ENCODE measurements at places on chromosomes 7 and 10. TPM values are rescaled to one million over a fixed set of nuclear protein-coding genes. Genes with fewer than 3 reads are reported as not detected.

Gene ODAD2
- not detected for total RNA-seq

Gene HOXA9
- not detected for total RNA-seq

Gene TMEM139
- 0.27 TPM for total RNA-seq

Gene KIAA1217
- total RNA-seq, result not detected

Gene ITGB8
- total RNA-seq, result not detected

Gene TUBAL3
- total RNA-seq, result not detected

Gene ACSM6
- total RNA-seq, result not detected

Gene NPFFR1
- 0.03 TPM for total RNA-seq

Gene SLC16A12
- not detected for total RNA-seq

Gene SPACDR
- 0.64 TPM for total RNA-seq

Gene DBNL
- 88.5 TPM for total RNA-seq

Gene NPSR1
- not detected for total RNA-seq

Gene TMEM236
- total RNA-seq, result 0.06 TPM

Gene LUC7L2
- 194 TPM for total RNA-seq

Gene ABCB8
- 62.2 TPM for total RNA-seq

Gene HYAL4
- not detected for total RNA-seq

Gene GIMAP6
- total RNA-seq, result 14.9 TPM

Gene AGBL3
- total RNA-seq, result 2.2 TPM

Gene OIT3
- total RNA-seq, result not detected

Gene SND1
- 104 TPM for total RNA-seq

Gene CPA2
- not detected for total RNA-seq

Gene AKR1E2
- 26.0 TPM for total RNA-seq

Gene EEPD1
- total RNA-seq, result 4.4 TPM

Gene MYO1G
- 157 TPM for total RNA-seq

Gene BMPER
- total RNA-seq, result not detected

Gene SLC18A3
- total RNA-seq, result not detected

Gene PON1
- total RNA-seq, result not detected

Gene PRKG1
- 0.31 TPM for total RNA-seq

Gene ZNF282
- total RNA-seq, result 13.3 TPM

Gene SCD
- 1.7 TPM for total RNA-seq

Gene CAV1
- not detected for total RNA-seq

Gene BHLHA15
- not detected for total RNA-seq

Gene SYT15
- total RNA-seq, result 0.77 TPM

Gene TMEM213
- not detected for total RNA-seq

Gene ZNF239
- total RNA-seq, result 0.63 TPM

Gene FGFBP3
- 1.4 TPM for total RNA-seq

Gene GET4
- total RNA-seq, result 84.4 TPM

Gene MUC12
- 0.39 TPM for total RNA-seq

Gene CLRN3
- not detected for total RNA-seq

Gene CALCR
- not detected for total RNA-seq

Gene GRM8
- not detected for total RNA-seq

Gene TRPV6
- not detected for total RNA-seq

Gene VWDE
- 1.5 TPM for total RNA-seq

Gene BZW2
- total RNA-seq, result 17.2 TPM

Gene OR2A7
- 5.4 TPM for total RNA-seq

Gene PDE6C
- total RNA-seq, result not detected

Gene HTR5A
- not detected for total RNA-seq

Gene TAS2R5
- total RNA-seq, result 0.56 TPM

Gene CELF2
- total RNA-seq, result 205 TPM

Gene SLC13A1
- not detected for total RNA-seq

Gene PKD2L1
- total RNA-seq, result not detected

Gene GTF2IRD2
- total RNA-seq, result 21.0 TPM

Gene PLXDC2
- total RNA-seq, result 0.41 TPM

Gene PRKAR2B
- 0.42 TPM for total RNA-seq
